ENCODE measurements at places on chromosomes 5 and 9. TPM values are rescaled to one million over a fixed set of nuclear protein-coding genes. Genes with fewer than 3 reads are reported as not detected.
A peak's percentile ranks its signal among the peaks of the same experiment; 100 is the strongest.

The SLIT3 gene
- 3.1 TPM for total RNA-seq

The KIF24 gene
- total RNA-seq, result 7.4 TPM

The TMEM171 gene
- total RNA-seq, result not detected

The CBY3 gene
- 0.44 TPM for total RNA-seq

The LPAR1 gene
- not detected for total RNA-seq

The IFNA2 gene
- not detected for total RNA-seq

The OGN gene
- not detected for total RNA-seq

The C5orf58 gene
- not detected for total RNA-seq

DNA sequence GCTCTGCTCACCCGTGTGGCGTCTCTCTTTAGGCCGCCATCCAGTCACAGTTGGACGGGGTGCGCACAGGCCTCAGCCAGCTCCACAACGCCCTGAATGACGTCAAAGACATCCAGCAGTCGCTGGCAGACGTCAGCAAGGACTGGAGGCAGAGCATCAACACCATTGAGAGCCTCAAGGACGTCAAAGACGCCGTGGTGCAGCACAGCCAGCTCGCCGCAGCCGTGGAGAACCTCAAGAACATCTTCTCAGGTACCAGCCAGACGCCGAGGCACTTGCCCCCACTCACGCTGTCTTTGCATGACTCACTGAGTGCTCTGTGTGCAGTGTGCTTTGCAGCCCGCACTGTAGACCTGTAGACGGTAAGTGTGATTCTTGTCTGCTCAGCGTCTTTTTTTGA, 4.5 kb downstream of the EXOC3 start:
- no peaks in the 10 kb centered on the region for H3K27me3 ChIP-seq
- no peak overlapping the region for H3K4me3 ChIP-seq
- DNase-seq, result no peak
- H3K36me3 ChIP-seq, result peaks cover 29% of the 10 kb centered on the region
- H3K27ac ChIP-seq, result no peak overlapping the region
- H3K4me1 ChIP-seq, result peaks cover 47% of the 10 kb centered on the region

GRCh38 chr9:89011683-89012082, 20.4 kb downstream of the S1PR3 start:
- DNase-seq, result no peak
- H3K36me3 ChIP-seq, result no peaks in the 10 kb centered on the region
- H3K27ac ChIP-seq, result no peak overlapping the region
- no peaks in the 10 kb centered on the region for H3K4me1 ChIP-seq
- H3K4me3 ChIP-seq, result no peak overlapping the region
- peaks cover 14% of the 10 kb centered on the region for H3K27me3 ChIP-seq

- H3K4me3 ChIP-seq, result peak overlapping the region; percentile 83
- peak overlapping the region; percentile 98 for H3K27ac ChIP-seq
- H3K36me3 ChIP-seq, result no peaks in the 10 kb centered on the region
- no peak for DNase-seq
- H3K27me3 ChIP-seq, result no peaks in the 10 kb centered on the region
- H3K4me1 ChIP-seq, result peaks cover 59% of the 10 kb centered on the region
Measured at GRCh38 chr5:40655138-40655537, 24.6 kb upstream of the PTGER4 start.

GRCh38 chr9:22055090-22055489, 46.0 kb upstream of the CDKN2B start:
- no peaks in the 10 kb centered on the region for H3K36me3 ChIP-seq
- peaks cover 27% of the 10 kb centered on the region for H3K27me3 ChIP-seq
- H3K27ac ChIP-seq, result no peak overlapping the region
- H3K4me1 ChIP-seq, result peaks cover 30% of the 10 kb centered on the region
- H3K4me3 ChIP-seq, result no peak overlapping the region
- DNase-seq, result no peak

- peaks cover 1% of the 10 kb centered on the region for H3K36me3 ChIP-seq
- H3K27me3 ChIP-seq, result no peaks in the 10 kb centered on the region
- DNase-seq, result no peak
- H3K4me1 ChIP-seq, result no peaks in the 10 kb centered on the region
Measured at GRCh38 chr5:4313138-4313537, 717.5 kb downstream of the IRX1 start.

- peaks cover 12% of the 10 kb centered on the region for H3K4me1 ChIP-seq
- H3K36me3 ChIP-seq, result peaks cover 7% of the 10 kb centered on the region
- no peak overlapping the region for H3K27ac ChIP-seq
- H3K4me3 ChIP-seq, result no peak overlapping the region
Measured at GRCh38 chr5:3590967-3591900, 4.4 kb upstream of the IRX1 start.

DNA sequence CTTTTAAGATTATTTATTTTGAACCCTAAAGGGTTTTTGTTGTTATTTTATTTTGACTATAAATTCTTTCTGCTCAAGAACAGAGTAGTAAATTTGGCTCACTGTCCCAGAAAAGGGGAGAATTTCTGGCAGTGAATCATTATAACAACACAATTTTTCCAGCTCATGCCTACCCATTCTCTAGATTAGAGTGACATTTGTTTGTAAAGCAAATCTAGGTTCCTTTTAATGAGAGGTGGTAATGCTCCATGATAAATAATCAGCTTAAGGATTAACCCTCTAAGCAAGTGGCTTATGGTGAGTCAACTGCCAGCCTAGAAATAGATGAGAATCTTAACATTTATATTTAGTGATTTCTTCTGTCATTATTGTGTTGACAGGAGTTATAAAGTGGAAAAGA, 409.2 kb downstream of the NFIB start:
- no peak overlapping the region for H3K4me3 ChIP-seq
- H3K36me3 ChIP-seq, result peaks cover 3% of the 10 kb centered on the region
- H3K27ac ChIP-seq, result no peak overlapping the region
- H3K27me3 ChIP-seq, result no peaks in the 10 kb centered on the region

GRCh38 chr5:78908173-78909061, 76.7 kb downstream of the ARSB start:
- no peak for DNase-seq
- H3K4me3 ChIP-seq, result no peak overlapping the region
- H3K27ac ChIP-seq, result no peak overlapping the region

- peaks cover 32% of the 10 kb centered on the region for H3K4me1 ChIP-seq
- DNase-seq, result no peak
- no peaks in the 10 kb centered on the region for H3K36me3 ChIP-seq
- H3K4me3 ChIP-seq, result no peak overlapping the region
Measured at GRCh38 chr9:83469722-83470121, 68.5 kb downstream of the FRMD3 start.

GRCh38 chr5:93620487-93621326, 37.7 kb downstream of the NR2F1 start:
- peaks cover 22% of the 10 kb centered on the region for H3K27me3 ChIP-seq
- peak; percentile 68 for DNase-seq
- peak overlapping the region; percentile 97 for H3K4me3 ChIP-seq
- H3K27ac ChIP-seq, result peak overlapping the region; percentile 68
- peaks cover 2% of the 10 kb centered on the region for H3K36me3 ChIP-seq

GRCh38 chr9:125989524-125990180, 242.5 kb downstream of the PBX3 start:
- H3K4me1 ChIP-seq, result no peaks in the 10 kb centered on the region
- DNase-seq, result no peak
- H3K27me3 ChIP-seq, result no peaks in the 10 kb centered on the region
- H3K4me3 ChIP-seq, result no peak overlapping the region
- no peak overlapping the region for H3K27ac ChIP-seq

GRCh38 chr5:90551376-90551775, 7.2 kb upstream of the ADGRV1 start:
- DNase-seq, result no peak
- no peaks in the 10 kb centered on the region for H3K36me3 ChIP-seq

DNA sequence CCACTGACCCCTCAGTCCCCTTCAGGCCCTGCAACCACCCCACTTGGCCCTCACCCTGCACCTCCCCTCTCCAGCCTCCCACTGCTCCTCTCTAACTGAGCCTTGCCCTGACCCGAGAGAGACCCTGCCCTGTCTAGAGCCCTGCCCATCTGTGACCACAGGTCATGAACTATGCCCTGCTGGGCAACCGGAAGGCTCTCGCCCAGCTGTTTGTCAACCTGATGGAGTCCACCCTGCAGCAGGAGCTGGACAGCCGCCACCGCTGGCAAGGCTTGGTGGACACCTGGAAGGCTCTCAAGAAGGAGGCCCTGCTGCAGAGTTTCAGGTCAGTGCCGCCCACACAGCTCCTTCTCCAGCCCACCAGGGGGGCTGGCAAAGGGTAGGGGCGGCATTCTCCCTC, 9.4 kb downstream of the CCDC180 start:
- no peak overlapping the region for H3K4me3 ChIP-seq
- no peak overlapping the region for H3K27ac ChIP-seq
- no peak for DNase-seq
- H3K27me3 ChIP-seq, result no peaks in the 10 kb centered on the region
- no peaks in the 10 kb centered on the region for H3K4me1 ChIP-seq
- no peaks in the 10 kb centered on the region for H3K36me3 ChIP-seq

DNA sequence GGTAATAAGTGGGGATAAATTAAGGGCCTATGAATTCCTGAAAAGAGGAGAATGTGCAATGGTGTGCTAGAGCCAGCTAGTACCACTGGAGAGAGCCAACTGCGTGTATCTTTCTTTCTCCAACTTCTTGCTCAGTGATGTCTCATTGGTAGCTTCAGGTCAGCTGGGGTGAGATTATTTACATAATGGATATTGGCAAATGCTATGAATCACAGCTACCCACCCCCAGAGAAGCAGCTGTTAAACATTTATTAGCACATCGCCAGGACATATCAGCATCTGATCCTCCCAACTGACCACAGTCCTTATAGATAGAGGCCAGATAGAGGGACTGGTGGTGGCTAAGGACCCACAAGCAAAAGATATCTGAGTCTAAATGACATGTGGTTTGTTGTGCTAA, 421.3 kb downstream of the ACTL7B start:
- H3K4me3 ChIP-seq, result no peak overlapping the region
- H3K4me1 ChIP-seq, result no peaks in the 10 kb centered on the region
- H3K27me3 ChIP-seq, result no peaks in the 10 kb centered on the region
- no peaks in the 10 kb centered on the region for H3K36me3 ChIP-seq
- DNase-seq, result no peak
- H3K27ac ChIP-seq, result no peak overlapping the region

- H3K4me1 ChIP-seq, result no peaks in the 10 kb centered on the region
- no peaks in the 10 kb centered on the region for H3K36me3 ChIP-seq
- no peak for DNase-seq
Measured at GRCh38 chr5:31079668-31080067, 113.8 kb upstream of the CDH6 start.

DNA sequence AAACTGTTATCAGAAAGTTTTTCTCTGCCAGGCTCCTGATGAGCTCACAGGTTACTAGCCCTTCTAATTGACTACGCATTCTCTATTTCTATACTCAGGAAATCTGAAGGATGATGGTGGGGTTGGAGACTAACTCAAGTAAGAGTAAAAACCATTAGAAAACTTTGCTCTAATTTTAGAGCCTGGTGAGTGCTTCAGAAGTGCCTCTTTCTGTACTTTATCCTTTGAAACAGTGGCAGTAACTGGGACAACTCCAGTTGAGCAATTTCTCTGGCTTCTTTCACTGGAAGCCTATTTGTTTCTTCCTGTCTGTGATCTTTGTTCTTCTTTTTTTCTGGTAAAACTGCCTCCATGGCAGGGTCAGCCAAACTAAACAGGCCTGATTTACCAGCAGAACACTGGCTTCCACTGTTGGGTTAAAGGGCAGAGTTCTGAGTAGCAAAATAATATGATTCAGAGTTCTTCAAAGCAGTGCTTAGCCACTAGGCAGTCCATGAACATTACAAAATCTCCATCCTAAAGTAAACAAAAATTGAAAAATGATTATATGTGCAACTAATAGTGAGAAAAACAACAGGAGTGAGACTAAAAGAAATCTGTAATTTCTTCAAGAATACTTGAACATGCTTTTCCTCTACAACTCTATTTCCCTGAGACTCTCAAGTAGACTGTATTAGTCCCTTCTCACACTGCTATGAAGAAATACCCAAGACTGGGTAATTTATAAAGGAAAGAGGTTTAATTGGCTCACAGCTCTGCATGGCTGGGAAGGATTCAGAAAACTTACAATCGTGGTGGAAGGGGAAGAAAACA, 79.8 kb downstream of the MROH2B start:
- H3K4me1 ChIP-seq, result no peaks in the 10 kb centered on the region
- DNase-seq, result no peak
- no peaks in the 10 kb centered on the region for H3K27me3 ChIP-seq
- no peak overlapping the region for H3K4me3 ChIP-seq
- H3K36me3 ChIP-seq, result no peaks in the 10 kb centered on the region

GRCh38 chr9:117247266-117247665, 167.6 kb downstream of the ASTN2 start:
- H3K36me3 ChIP-seq, result no peaks in the 10 kb centered on the region
- DNase-seq, result no peak
- no peak overlapping the region for H3K27ac ChIP-seq
- H3K27me3 ChIP-seq, result no peaks in the 10 kb centered on the region
- no peaks in the 10 kb centered on the region for H3K4me1 ChIP-seq

- H3K4me1 ChIP-seq, result peaks cover 94% of the 10 kb centered on the region
- no peak overlapping the region for H3K27ac ChIP-seq
- no peak overlapping the region for H3K4me3 ChIP-seq
- H3K36me3 ChIP-seq, result no peaks in the 10 kb centered on the region
- no peaks in the 10 kb centered on the region for H3K27me3 ChIP-seq
- no peak for DNase-seq
Measured at GRCh38 chr9:89533411-89534095, 35.6 kb upstream of the SEMA4D start.

- peak overlapping the region; percentile 77 for H3K27ac ChIP-seq
- DNase-seq, result peak; percentile 82
- no peaks in the 10 kb centered on the region for H3K27me3 ChIP-seq
- H3K36me3 ChIP-seq, result peaks cover 24% of the 10 kb centered on the region
- peaks cover 99% of the 10 kb centered on the region for H3K4me1 ChIP-seq
Measured at GRCh38 chr9:89427621-89428221, 70.2 kb downstream of the SEMA4D start.

- H3K36me3 ChIP-seq, result no peaks in the 10 kb centered on the region
- no peaks in the 10 kb centered on the region for H3K4me1 ChIP-seq
- H3K4me3 ChIP-seq, result no peak overlapping the region
- no peak for DNase-seq
- H3K27ac ChIP-seq, result no peak overlapping the region
- peaks cover 10% of the 10 kb centered on the region for H3K27me3 ChIP-seq
Measured at GRCh38 chr9:136626740-136627642, 35.7 kb upstream of the EGFL7 start.

DNA sequence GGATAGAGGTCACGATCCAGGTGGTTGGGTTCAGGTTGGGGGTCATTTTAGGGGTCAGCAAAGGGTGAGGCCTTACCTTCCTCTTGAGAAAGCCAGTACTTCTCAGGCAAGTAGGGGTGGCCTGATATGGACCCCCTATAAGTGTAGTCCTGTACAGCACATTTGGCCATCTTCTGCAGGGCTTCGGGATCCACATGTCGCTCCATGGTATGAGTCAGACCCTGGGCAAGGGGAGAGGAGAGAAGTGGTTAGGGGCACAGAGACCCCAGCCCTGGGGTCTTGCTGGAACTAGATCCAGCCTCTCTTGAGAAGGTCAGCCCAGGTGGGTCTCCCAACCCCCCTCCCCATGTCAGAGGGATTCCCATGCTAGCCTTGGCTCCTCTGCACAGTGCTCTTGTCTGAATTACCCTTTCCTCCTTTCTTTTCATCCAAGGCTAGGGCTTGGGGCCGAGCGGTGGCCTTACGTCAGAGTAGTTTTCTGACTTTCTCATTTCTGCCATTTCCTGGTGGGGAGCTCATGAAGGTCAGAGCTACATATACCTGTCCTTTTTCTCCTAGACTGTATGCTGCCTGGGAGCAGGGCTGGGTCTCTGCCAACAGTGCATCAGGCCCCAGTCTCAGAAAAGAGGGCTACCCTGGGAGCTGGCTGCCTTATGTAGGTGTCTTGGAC, 9.0 kb upstream of the MYORG start:
- DNase-seq, result no peak
- peaks cover 13% of the 10 kb centered on the region for H3K4me1 ChIP-seq
- no peak overlapping the region for H3K27ac ChIP-seq
- H3K27me3 ChIP-seq, result no peaks in the 10 kb centered on the region
- no peaks in the 10 kb centered on the region for H3K36me3 ChIP-seq
- no peak overlapping the region for H3K4me3 ChIP-seq

- H3K4me3 ChIP-seq, result peak overlapping the region; percentile 52
- H3K36me3 ChIP-seq, result peaks cover 16% of the 10 kb centered on the region
- H3K27ac ChIP-seq, result no peak overlapping the region
- no peak for DNase-seq
- H3K27me3 ChIP-seq, result peaks cover 89% of the 10 kb centered on the region
Measured at GRCh38 chr9:106861640-106862109, 1.3 kb upstream of the ZNF462 start.

Data from activated T-cell treated with anti-CD3 and anti-CD28 coated beads, Interleukin-2, amount 50 U/mL, for 72 hours (primary cell).